ENCODE measurements at places on chromosomes 2 and 18. TPM values are rescaled to one million over a fixed set of nuclear protein-coding genes. Genes with fewer than 3 reads are reported as not detected.

DNA sequence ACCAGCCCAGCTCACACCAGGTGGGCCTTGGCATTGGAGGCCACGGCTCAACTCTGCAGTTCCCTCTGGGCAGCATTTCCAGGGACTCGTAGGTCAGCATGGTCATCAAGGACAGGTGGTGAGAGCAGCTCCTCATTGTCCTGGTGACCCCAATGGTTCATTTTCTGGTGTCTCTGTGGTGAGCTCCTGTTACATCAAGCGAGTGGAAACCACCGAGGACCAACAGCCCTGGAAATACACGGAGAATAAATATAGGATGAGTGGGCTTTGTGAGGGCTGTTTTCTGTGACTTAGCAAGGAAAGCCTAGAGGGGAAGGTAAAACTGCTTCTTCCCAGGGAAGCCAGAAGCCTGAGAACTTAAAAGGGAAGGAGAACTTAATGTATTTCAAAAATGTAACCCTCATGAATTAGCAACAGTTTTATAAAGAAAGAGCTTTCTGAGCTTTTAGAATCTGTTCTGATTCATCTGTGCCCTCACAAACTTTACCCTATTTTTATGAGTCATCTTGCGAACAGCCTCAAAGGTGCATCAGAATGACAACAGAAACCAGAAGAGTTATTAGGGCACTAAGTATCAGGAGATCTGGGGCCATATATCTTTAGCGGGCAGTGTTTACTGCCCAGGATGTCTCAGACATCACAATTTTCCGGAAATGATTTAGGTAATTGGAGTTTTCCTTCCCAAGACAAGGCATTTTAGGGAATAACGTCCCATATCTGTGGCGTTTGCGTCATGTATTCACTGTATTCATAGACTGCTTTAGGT, 18.7 kb downstream of the C2orf92 start:
- peak; percentile 22 for DNase-seq

- DNase-seq, result no peak
Observed at GRCh38 chr2:63792530-63792929, 49.2 kb upstream of the UGP2 start.

OTOS gene
- total RNA-seq, result not detected

GRCh38 chr2:118721817-118722551, 125.5 kb downstream of the EN1 start:
- DNase-seq, result no peak

GRCh38 chr2:215727507-215728503, 285.5 kb downstream of the MREG start:
- no peak for DNase-seq

DNA sequence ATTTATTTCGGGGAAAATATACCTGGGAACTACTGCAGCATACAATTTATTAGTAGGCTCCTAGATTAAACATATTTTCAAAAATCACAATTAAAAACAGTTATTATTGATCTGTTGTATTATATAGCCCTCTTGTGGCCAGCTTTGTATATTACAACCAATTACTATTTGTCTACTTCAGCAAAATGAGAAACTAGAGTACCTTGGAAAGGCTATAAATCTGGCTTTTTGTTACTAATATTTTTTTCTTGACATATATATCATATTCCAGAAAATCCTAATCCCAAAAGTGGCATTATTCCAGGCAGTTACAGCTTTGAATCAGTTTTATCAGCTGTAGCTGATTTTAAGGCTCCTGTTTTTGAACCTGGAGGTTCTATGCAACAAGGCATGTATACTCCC, 101.2 kb downstream of the UBR3 start:
- peak; percentile 71 for DNase-seq

DNA sequence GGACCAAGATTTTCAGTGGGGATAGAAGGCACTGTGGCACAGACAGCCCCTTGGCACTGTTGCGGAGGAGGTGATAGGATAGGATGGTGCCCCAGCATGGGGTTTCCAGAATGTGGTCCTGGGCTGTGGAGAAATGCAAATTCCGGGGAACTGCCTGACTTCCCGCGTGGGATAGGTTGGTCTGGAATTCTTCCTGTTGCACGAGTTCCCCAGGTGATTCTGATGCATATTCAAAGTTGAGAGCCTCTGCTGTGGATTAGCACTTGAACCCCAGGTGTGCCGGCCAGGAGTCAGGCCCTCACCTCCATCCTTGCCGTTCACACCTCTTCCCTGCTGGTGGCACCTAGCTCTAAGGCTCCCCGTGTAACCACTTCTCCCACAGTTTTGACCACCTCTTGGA, 15.5 kb downstream of the NCK2 start:
- DNase-seq, result no peak

- DNase-seq, result no peak
Observed at GRCh38 chr2:226017537-226017936, 618.0 kb downstream of the NYAP2 start.

GRCh38 chr2:207599636-207600035, 25.6 kb downstream of the METTL21A start:
- DNase-seq, result no peak

DNA sequence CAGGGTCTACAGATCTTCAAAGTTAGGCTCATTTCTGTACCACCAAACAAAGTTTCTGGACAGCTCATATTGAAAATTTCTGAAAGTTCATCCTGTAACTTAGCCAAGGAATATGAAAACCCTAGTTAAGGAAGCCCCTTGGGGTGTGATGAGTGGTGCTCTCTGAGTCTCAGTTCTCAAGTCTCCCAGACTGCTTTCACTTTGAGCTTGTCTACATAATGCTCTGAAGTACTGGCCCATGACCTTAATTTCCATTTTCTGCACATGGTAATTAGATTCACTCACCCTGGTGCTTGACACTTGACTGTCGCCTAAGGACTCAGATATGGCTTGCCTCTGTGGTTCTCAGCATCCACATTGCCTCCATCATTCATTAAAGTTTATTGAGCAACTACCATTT, 51.7 kb upstream of the SATB2 start:
- DNase-seq, result no peak

- peak; percentile 73 for DNase-seq
Observed at GRCh38 chr2:170369894-170370293, 191.9 kb downstream of the MYO3B start.

MROH2A gene
- total RNA-seq, result 2.4 TPM

DNA sequence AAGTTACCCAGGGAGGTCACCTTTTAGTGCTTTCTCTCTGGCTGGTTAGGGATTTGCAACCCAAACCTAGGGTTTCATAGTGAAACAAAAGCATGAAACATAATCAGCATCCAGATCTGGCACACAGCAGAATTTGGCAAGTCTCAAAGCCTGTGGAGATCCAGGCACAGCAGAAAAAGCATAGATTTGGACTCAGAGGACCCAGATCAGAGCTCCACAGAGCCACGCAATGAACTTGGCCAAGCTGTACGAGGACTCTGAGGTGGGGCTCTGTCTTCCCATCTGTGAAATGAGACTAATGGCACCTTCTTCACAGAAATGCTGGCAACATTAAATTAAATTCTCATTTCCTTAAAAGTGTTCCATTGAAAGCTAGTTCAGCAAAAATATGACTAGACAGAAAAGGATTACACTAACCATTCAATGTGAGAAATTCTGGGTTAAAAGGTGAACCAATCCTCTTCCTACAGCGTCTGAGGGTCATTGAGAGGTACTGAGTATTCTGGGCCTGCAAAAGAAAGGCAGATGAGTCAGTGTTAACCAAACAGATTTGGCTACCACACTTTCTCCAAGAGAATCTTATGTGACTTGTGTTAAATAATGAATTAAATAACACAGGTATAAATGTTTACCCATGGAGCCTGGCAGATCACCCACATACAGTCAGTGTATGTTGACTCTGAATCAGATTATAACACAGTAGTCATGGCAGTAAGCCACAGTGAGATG, 266.3 kb downstream of the MREG start:
- DNase-seq, result no peak

GRCh38 chr2:31893094-31893493, 117.7 kb downstream of the MEMO1 start:
- no peak for DNase-seq

POTEI gene
- total RNA-seq, result 0.08 TPM

DNA sequence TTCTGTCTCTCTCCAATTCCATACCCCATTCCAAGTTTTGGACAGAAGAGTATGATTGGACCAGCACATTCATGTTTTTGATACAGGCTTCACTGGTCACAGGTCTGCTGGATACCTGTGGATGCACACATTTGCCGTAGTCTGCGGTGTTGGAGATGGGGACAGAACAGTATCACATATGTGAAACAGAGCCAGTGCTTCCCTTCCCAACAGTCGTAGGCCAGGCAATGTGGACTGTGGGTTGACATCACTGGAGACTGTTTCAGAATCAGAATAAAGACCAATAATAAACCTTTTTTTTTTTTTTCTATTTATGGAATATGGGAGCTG, 18.7 kb downstream of the ACSL3 start:
- no peak for DNase-seq

ADCYAP1 gene
- not detected for total RNA-seq

DNA sequence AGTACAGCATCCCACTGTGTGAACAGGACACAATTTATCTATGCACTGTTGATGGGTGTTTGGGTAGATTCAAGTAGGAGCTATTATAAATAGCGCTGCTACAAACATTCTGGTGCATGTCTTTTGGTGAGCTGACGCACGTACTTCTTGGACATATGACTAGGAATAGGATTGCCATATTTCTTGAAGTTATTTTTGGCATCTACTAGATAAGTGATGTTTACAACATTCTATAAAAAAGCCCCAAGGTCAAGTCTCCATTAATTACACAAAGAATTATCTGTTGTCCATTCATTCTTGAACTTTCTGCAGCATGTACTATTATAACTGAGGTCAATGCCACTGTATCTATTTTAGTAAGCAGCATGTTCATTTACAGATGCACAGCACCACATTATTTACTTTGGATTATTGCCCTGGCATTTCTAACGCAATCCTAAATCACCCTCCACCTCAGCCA, 225.5 kb upstream of the TMEM200C start:
- DNase-seq, result no peak

- DNase-seq, result no peak
Observed at GRCh38 chr2:2226326-2226725, 104.7 kb downstream of the MYT1L start.

MPHOSPH10 gene
- total RNA-seq, result 12.3 TPM

DNA sequence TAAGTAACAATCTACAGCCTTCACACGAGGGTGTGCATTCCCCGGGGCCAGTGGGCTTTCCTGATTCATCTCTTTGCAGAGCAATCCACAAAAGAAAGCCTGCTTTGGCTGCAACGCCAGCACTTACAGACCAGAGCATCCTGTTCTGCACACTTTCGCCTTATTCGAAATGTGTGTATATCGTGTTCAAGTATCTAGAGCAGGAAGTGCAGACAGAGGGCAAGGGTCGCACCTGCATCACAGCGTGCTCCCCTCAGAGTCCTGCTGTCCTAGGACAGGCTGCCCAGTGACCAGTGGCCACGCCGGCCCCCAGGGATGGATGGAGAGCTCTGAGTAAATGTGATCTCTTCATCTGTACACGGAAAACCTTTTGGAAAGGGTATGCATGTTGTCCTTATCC, 264.3 kb downstream of the ZNF516 start:
- no peak for DNase-seq

- no peak for DNase-seq
Observed at GRCh38 chr2:167548396-167548795, 660.1 kb downstream of the XIRP2 start.

- no peak for DNase-seq
Observed at GRCh38 chr2:202052235-202052634, 18.6 kb downstream of the FZD7 start.

RNF144A gene
- total RNA-seq, result 0.10 TPM

DNA sequence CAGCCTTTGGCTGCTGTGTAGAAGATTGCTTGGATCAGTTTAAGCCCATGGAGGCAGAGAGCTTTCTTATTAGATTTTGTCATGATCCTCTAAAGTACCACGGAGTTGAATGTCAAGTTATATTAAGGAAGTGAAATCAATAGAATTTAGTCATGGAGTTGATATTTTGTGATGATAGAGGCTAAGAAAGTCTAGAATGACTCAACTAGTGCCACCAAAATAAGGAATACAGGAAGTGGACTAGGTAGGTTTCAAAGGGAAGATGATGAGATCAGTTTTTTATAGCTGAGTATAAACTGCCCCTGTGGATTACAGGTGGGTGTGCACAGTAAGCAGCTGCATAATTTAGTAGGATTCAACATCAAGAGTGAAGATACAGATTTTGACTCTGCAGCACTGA, 25.2 kb downstream of the FBXO36 start:
- no peak for DNase-seq

DNA sequence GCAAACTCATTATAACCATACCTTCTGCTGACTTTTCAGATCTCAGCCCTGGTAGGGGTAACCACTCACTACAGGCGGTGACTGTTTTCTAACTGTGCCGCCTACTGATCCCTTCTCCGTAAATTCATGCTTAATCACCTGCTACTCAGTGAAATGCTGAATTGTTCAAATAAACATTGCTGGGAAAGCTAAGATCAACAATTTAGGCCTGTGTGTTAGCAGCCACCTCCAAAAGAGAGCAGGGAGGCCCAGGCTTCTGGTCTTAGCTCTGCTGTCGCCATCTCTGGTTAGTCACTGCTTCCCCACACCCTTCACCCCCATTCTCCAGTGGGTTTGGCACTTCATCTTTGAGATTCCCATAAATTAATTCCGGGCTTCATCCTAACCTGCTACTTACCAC, 21.8 kb upstream of the NT5C1B start:
- no peak for DNase-seq

TRIM43B gene
- not detected for total RNA-seq

- DNase-seq, result no peak
Observed at GRCh38 chr2:109677835-109678580, 63.8 kb downstream of the SOWAHC start.

- DNase-seq, result no peak
Observed at GRCh38 chr2:12719400-12720277, 2.9 kb downstream of the TRIB2 start.

GRCh38 chr2:48048476-48049171, 142.3 kb upstream of the FBXO11 start:
- no peak for DNase-seq

DNA sequence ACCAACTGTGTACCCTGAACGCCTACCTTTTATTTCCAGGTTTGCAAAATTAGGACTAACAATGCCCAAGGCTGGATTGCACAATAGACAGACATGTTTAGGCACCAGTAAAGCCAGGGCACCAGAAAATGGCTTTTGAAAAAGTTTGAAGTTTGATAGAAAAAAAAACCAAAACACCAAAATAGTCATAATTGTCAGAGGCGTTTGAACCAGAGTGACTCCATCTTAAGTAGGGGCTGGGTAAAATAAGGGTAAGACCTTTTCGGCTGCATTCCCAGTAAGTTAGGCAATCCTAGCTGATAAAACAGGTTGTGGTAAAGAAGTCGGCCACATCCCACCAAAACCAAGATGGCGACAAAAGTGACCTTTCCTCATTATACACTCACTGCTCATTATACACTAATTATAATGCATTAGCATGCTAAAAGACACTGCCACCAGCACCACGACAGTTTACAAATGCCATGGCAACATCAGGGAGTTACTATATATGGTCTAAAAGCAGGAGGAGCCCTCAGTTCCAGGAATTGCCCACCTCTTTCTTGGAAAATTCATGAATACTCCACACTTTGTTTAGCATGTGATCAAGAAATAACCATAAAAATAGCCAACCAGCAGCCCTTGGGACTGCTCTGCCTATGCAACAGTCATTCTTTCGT, 105.1 kb upstream of the MSH2 start:
- DNase-seq, result no peak
